Stimulated activated CD8-positive, alpha-beta memory T cell treated with anti-CD3 and anti-CD28 coated beads, Interleukin-2, amount 100 ng/mL, for 1 hour (primary cell): ENCODE measurements at places on chromosomes 5 and 9.

- DNase-seq = no peak
Measured at GRCh38 chr9:35679766-35680330, 6.1 kb downstream of the CA9 start.

- DNase-seq = no peak
Measured at GRCh38 chr5:57836921-57837320, 354.3 kb upstream of the ACTBL2 start.

- no peak for DNase-seq
Measured at GRCh38 chr5:5418006-5418405, 4.5 kb upstream of the ICE1 start.

DNA sequence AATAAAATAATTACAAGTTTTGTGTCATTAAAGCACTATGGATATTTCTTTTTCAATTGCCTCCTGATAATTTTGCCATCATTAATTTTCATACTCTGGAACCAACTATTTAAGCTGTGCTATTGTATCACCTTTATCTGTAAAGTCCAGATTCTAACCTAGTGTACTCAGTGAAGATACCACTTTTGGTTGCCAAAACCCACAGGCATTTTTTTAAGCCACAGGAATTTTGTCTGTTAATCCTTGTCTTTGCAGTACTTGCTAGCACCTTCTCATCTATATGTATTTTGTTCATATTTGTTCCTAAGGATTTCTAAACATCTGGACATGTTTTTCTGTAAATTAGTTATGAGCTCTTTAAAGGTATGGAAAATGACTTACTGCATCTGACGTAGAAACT lies 481.4 kb upstream of the DAB2 start:
- no peak for DNase-seq
